ENCODE measurements at places on chromosomes 1 and 21.

DNA sequence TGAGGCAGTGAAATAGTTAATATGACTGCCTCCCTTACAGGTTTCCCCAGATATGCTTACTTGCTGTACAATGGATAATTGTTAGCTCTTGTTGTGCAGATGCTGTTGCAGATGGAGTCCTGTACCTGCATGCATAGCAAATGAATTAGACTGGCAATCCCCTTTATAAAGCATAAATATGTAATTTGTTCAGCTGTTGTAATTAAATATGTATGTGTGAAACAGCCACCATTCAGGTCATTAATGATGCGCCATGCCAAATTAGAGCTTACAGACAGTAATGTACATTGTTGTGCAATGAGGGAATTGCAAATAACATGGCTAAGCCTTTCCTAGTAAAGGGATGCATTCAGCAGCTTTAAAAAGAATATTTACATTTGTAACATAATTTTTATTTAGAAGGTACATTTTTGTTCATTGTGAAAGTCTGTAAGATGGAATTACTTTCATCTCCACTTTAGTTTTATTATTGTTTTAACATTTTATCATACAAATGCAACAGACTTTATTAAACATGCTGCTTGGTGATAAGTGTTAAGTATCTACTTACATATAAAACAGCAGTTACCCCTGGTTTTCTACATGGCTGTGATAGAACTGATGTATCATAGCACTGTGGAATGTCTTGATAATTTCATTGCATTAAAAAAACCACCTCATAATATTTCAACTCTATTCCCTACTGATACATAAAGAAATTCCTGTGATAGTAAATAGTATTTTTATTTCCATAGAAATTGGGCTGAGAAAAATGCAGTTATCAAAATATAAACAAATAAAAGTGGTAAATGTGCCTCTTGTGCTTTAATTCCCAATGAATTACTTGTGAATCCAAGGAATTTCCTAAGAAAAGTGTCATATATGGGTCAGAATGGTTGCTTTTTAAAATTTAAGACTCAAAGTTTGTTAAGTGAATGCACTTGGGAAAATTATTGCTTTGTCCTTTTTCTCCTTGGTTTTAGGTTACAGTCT is 99.0 kb downstream of the NFIA start:
- DNase-seq, result no peak

DNA sequence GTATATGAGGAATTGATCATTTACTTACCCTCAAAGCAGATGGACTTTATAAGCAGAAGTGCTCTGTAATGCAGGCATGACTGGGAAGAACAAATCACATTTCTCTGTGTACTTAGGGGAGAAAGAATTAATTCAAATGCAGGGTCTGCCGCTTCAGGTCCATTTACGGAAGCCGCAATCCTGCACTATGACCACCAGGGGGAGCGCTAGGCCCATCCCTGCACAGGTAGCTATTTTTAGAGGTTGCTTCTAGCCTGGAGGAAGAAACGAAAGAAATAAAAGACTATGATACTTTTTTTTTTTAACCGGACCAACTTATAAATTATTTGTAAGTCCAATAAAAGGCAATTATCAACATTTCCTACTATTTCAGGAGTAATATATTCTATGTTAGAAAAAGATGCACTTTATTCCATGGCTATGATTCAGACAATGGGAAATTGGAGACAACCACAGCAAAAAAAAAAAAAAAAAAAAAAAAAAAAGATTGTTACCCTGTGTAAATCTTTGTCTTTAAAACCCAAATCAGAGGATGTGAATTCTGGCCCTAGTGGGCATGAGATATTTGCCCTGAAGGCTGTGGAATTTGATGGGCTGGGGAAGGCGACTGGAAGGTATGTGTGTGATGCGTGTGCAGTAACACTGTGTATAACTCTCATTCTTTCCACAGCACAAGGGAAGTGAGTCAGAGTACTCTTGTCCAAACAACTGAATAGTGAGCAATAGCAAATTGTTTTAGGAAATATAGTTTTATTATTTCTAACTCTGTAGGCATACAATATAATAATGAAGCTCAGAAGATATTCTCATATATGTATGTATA is 12.9 kb upstream of the FYB2 start:
- DNase-seq, result peak; percentile 39

GRCh38 chr1:167490765-167491164 is 27.6 kb downstream of the CD247 start:
- DNase-seq, result no peak

DNA sequence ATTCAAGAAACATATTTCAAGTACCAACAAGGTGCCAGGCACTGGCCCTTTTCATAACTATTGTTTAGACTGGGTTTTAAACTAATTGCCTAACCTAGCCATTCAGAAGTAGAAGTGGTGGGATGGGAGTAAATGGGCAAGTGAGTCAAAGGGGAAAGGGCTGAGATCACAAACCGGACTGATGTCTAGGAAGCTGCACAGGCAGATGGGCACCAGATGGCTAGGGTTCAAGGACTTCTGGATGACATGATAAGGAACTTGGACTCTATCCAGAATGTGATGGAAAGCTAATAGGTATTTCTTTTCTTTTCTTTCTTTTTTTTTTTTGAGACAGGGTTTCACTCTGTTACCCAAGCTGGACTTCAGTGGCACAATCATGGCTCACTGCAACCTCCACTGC is 46.6 kb downstream of the LYST start:
- no peak for DNase-seq

DNA sequence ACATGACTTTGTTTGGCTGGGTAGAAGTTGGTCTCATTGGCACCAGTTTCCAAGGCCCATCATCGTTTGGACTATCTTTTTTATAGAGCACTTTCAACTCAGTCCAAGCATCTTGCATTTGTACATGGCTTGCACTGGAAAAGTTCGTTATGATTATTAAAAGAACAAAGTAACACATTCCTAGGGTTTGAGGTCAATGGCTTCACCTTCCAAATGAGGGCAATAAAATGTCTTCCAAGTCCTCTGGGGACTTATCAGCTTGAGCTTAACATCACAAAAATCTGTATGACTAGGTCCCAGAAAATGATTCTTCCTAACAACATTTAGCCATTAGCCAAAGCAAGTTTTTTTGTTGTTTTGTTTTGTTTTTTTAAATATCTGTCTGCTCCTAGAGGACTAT is 610.8 kb downstream of the LMO4 start:
- no peak for DNase-seq

- DNase-seq, result no peak
These were observed 669 bp downstream of the XPR1 start for GRCh38 chr1:180632326-180633056.

DNA sequence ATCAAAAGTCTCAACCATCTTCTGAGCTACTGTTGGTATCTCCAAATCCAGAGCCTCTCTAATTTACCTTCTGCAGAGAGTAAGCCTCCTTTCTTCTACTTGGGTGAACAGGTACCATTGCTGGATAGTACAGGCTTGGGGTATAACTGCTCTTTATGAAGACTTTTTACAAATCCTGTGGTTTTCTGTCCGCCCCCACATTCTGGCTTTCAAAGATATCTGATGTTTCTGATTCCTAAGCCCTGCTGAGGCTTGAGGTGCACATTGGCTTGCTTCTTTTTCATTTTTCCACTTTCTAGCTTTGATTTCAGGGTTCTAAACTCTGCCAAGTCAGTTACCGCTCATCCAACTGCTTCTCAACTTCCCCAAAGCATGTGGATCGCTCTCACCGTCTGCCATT is 37.1 kb downstream of the TENT5C start:
- DNase-seq, result no peak

GRCh38 chr1:205706601-205707502 is 26.5 kb upstream of the SLC45A3 start:
- DNase-seq, result no peak

DNA sequence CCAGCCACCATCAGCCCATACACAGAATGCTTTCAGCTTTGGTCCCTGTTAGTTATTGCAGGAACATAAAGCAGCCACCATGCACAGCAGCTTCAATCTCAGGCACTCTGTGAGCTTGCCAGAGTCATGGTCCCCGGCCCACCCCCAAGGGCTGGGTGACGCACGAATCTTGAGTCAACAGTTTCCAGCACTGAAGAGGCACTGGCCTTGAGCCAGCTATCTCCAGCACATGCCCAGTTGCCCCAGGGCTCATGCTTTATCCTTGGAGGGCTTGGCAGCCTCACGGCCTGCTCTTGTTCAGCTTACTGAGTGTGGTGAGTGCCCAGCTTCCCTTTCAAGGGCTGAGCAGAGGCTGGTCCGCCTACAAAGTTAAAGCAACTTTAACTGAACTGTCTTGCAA is 200.7 kb upstream of the RAB4A start:
- no peak for DNase-seq

GRCh38 chr1:241688940-241689368 is 36.9 kb downstream of the WDR64 start:
- DNase-seq, result no peak

DNA sequence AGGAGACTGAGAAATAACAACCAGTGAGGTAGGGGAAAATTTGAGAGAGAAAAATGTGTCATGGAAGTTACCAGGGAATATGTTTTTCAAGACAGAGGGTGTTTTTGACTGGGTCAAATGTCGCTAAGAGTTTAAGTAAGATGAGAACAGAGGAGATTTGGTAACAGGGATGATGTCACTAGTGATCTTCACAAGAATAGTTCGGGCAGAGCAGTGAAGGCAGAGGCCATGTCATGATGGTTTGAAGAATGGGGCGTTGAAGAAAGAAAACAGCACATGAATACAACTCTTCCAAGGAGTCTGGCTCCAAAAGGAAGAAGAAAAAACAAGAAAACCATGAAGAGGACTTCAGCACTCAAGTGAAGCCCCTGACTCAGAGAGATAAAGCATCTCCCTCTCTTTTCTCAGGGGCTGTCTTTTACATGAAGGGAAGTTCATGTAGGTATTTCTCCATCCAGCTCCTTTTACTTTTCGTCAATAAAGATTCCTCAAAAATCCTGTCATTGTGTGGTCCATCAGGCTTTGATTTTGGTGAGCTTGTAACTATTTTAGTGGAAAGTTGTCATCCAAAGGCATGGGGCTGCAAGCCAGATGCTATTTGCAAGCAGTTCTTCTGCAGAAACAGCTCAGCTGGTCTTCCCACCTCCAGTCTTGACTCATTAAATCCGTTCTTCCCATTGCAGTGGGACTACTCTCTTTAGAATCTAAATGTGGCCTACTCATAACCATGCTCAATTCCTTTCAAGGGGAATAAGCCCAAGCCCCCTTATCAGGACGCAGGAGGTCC is 397.3 kb downstream of the LMX1A start:
- DNase-seq, result no peak

GRCh38 chr1:70718086-70718630 is 307.1 kb downstream of the CTH start:
- no peak for DNase-seq

DNA sequence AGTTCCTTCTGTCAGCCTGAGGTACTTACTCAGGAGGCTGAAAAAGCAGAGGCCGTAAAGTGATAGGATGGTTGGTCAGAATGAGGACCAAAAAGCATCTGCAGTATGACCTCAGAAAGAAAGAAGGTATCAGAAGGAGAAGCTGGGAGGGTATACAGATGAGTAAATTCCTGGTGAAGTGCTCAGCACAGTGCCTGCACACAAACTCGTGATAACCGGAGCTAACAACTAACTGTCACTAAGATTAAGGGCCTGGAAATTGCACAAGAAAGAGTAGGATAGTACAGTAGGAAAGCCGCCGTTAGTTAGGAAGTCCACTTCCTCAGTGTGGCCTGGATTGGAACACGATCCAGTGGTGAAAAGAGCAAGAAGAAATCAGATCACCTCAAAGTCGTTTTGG is 62.6 kb downstream of the VPS26C start:
- DNase-seq, result no peak

- DNase-seq, result no peak
These were observed 42.0 kb upstream of the SCMH1 start for GRCh38 chr1:41284121-41284520.

- DNase-seq, result no peak
These were observed 8.3 kb upstream of the FCRL2 start for GRCh38 chr1:157785248-157785647.

DNA sequence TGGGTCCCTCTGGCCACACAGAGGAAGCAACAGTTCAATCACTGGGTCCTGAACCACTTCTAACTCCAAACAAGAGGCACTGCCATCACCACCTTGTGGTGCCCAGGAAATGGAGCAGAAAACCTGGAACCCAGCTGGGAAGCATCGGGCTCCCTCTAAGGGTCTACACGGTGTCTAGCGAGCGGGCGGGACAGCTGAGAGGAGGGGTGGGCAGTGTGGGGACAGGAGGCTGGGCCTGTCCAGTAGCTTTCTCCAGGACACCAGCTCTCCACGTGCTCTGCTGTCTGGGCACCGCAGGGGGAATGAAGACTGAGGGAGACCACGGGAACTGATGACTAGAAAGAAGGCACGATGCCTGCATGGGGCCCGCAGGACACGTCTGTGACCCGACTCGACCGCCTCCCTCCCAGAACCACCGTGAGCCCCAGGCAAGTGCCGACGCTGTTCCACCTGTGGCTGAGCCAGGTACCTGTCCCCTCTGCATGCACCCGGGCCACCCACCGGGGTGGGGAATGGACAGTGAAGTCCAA is 5.4 kb upstream of the PRDM15 start:
- no peak for DNase-seq

- no peak for DNase-seq
These were observed 225.2 kb upstream of the LYPLAL1 start for GRCh38 chr1:218948446-218948845.
